A673 (cell line): ENCODE measurements at places on chromosomes 3 and 15.
A peak's percentile ranks its signal among the peaks of the same experiment; 100 is the strongest.

GRCh38 chr15:67394873-67395639 is 125.9 kb upstream of the C15orf61 start:
- no peak for DNase-seq

- DNase-seq, result no peak
Measured at GRCh38 chr15:96011136-96011535, 319.4 kb upstream of the NR2F2 start.

DNA sequence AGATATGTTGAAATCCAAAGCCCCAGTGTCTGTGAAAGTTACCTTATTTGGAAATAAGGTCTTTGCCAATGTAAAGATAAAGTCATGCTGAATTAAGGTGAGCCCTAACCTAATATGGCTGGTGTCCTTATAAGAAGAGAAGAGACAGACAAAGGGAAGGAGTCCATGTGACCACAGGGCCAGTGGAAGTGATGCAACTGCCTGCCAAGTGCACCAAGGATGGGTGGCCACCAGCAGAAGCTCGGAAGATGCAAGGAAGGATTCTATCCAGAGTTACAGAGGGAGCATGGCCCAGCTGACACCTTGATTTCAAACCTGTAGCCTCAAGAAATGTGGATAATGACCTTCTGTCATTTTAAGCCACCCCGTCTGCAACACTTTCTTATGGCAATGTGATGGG is 35.3 kb upstream of the PGPEP1L start:
- DNase-seq, result no peak

- DNase-seq, result no peak
Measured at GRCh38 chr15:98719137-98719740, 70.9 kb downstream of the IGF1R start.

- no peak for DNase-seq
Measured at GRCh38 chr3:115999001-115999585, 375.8 kb downstream of the GAP43 start.

- DNase-seq, result no peak
Measured at GRCh38 chr3:12750223-12750622, 8.8 kb downstream of the TMEM40 start.

DNA sequence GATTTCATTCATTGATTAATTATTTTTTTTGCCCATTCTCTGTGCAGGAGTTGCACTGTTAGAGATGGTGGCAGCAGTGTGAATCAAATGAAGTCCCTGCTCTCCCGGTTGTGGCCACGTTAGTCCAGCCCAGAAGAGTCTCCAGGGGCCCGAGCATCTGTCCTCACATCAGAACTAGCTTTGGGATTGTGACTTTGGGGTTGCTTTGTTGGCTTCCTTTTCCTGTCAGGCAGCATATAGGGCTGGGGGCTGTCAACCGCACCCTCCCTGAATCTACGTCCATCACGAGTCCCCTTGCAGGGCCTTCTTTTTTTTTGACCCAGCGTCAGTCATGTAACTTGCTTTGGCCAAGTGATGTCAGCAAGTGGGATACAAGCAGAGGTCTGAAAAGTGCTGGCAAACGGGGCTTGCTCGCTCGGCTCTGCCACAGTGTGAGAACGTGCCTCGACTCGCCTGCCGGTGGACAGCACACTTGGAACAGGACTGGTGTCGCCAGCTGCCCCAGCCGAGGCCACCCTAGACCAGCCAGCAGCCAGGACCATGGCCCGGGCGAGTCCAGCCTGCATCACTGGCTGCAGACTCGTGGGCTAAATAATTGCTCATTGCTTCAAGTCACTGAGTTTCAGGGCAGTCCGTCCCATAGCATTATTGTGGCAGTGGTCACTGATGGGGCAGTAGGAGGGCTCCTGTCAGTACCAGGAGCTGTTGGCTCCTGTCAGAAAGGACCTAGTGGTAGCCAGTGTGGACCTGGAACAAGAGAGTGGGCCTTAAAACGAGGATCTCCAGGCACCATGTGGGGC is 151.6 kb upstream of the MEF2A start:
- DNase-seq, result no peak

- peak; percentile 70 for DNase-seq
Measured at GRCh38 chr15:40279437-40280141, 3.3 kb downstream of the ANKRD63 start.

DNA sequence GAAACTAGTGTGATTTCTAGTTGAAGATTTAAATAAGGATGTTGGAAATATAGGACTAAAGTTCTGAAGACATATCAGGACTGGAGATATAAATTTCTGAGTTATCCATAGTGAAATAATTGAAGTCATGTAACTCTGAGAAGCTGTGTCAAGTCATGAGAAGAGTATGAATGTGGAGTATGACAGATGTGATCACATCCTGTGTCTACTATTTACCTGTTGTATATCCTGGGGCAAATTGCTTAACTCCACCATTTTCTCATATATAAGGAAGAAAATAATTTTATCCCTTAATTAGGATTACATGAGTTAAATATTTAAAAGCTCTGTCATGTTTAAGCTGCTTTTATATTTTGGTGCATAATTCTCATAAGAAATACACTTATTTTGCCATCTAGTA is 350.3 kb downstream of the ZBTB20 start:
- no peak for DNase-seq

DNA sequence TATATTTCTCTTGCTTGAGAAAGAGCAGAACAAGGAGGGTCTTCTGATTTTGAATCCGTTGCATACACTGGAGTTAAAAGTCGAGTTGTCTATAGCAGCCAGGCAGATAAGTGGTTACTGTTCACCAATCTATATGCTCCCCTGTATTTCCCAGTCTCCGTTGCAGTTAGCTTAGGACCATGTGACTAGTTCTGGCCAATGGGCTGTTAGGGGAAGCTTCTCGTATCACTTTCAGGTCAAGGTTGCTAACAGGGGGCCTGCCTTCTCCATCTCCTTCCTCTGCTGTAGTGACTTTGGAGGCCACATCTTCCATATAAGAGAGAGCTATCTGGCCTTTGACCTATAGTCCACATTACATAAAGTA is 188.5 kb upstream of the KBTBD8 start:
- DNase-seq, result no peak

DNA sequence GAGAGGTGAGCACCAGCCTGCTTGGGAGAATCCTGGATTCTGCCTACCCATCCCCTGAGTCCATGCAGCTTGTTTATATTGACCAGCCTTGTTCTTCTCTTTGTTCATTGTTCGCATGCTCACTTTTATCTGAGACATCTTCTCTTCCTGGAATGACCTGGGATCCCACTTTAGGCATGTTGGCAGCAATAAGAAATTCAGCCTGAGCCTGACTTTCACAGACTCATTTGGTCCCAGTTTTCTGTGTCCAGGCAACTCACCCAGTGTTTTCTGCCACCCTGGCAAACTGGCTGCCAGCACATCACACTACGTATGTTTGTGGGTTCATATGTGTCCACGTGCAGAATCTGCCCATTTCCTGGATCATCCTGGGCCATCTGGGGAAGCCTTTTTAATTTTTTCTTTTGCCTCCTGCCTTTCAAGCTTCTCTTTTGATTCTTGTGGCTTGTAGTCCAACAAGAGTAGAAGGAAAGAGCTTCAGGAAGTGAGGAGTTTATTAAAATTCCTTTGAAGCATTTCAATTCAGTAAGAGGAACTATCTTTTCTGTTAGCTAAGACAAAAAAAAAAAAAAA is 199.9 kb downstream of the FNDC3B start:
- DNase-seq, result no peak

- no peak for DNase-seq
Measured at GRCh38 chr3:133928903-133929607, 33.4 kb upstream of the RAB6B start.

GRCh38 chr3:155194973-155195957 is 98.2 kb downstream of the STRIT1 start:
- DNase-seq, result no peak

DNA sequence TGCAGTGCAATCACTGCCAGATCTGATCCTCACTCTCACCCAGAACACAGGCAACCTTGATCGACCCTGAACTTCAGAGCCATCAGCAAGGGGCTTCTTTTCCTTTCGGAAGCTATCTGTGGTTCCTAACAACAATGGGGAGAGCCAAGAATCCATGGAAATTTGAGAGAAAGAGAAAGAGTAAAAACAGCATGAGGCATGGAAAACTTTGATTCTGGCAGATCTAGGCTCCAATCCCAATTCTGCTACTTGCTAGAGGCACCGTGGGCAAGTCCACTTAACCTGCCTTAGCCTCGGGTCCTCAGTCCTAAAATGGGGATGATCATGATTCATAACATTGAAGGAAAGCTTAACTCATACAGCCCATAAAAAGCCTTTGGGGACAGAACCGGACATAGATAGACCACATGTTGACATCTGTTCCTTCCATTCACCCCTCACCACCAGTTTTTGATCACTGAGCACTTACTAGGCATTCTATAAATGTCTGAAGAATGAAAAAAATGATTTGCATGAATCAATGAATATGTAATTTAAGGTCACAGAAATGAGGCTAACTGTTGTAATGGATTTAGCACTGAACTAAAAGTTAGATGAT is 605.7 kb upstream of the CFAP20DC start:
- no peak for DNase-seq

- no peak for DNase-seq
Measured at GRCh38 chr3:101391413-101391950, 71.1 kb upstream of the IMPG2 start.

DNA sequence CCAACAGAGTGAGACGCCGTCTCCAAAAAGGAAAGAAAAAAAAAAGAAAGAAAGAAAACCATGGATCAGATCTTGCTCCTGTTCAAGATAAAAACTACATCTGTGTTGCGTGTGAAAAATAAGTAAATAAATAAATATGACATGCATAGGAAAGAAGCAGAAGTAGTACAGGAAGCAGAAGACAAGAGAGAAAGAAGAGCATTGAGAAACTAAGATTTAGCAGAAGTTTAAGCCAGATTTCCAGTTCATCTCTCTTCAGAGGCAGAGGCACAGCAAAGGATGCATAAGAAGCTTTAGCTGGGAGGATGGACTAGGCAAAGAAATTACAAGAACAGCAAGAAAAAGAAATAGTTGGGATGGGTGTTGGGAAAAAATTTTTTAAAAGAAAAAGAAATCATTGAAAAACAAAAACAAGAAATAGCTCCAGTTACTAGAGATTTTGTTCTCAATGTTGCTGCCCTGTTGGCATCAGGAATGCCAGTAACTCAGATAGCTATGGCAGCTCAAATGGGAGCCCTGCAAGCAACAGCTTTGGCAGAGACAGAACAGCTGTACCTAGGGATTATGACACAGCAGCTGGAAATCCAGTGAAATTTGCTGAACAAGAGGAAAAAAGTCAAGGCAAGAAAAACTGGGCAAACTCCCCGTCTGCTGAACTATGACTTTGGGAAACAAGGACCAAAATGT is 17.3 kb downstream of the AP3S2 start:
- DNase-seq, result no peak

DNA sequence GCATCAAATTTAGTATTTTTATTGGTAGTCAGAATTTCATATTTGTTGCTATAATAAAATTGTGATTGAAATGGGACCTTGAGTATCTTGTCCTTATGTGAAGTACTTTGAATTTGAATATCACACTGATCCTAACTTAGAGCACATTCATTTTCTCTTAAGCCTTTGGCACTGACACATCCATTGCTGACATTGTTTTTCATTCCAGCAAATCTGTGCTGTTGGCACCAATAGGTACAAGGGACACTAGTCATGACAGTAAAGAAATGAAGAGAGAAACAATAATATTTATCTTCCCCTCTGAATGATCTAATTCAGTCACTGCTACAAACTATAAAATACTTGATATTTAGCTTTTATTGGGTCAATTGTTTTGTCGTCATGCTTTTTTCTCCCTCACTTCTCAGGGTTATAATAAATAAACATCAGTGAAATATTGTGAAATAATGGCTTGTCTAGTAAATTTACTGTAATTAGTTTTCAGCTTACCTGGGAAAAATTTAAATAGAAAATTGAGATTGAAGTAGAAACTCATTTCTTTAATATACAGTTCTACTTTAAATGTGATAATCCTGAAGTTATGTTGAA is 166.8 kb upstream of the MLF1 start:
- DNase-seq, result no peak
